Fibroblast of skin of right quadriceps (primary cell): ENCODE measurements at places on chromosomes 7 and 10.

DNA sequence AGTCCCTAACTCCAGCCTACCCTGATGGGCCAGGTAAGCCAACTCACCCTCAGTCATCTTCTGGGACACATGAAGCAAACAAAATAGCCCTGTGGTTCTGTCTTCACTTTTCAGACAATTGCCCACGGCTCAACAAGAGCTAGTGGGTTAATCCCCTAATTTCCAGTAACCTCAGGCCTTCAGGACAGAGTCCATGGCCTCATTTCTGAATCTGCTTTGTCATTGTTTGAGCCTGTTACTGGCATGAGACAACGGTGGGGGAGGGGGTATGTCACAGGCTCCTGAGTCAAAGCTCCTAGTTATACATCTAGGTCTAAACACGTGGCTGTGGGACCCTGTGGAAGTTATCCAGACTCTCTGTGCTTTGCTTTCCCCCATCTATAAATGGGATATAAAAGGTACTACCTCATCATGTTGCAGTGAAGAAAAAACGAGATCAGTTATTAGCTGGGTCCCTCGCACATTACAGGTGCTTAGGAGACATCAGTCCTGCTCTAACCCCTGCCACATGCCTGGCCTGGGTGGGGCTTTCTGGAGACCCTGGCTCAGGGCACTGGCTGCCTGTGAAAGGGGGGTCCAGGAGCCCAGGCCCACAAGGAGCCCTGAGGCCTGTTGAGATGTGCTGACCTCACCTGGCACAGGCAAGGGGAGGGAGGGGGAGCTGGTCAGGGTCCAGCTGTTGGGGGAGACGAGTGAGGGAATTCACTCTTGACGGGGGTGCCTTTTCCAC is 16.5 kb downstream of the MAT1A start:
- DNase-seq, result no peak

DNA sequence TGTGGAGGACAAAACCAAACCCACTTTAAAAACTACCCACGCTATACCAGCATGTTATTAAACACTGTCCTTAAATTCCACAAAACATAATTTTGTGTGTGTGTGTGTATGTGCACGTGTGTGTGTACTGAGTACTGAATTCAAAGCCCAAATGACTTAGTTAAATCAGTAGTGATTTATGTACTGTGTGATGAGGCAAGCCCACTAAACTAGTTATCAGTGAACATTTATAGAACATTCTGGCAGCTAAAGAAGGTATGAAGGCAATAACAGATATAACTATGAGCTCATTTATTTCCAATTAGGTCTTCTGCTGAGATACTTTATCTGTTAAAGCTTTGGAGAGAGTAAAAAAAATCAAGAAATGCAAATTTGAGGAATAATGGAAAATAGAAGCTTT is 115.1 kb downstream of the CPED1 start:
- DNase-seq, result no peak

DNA sequence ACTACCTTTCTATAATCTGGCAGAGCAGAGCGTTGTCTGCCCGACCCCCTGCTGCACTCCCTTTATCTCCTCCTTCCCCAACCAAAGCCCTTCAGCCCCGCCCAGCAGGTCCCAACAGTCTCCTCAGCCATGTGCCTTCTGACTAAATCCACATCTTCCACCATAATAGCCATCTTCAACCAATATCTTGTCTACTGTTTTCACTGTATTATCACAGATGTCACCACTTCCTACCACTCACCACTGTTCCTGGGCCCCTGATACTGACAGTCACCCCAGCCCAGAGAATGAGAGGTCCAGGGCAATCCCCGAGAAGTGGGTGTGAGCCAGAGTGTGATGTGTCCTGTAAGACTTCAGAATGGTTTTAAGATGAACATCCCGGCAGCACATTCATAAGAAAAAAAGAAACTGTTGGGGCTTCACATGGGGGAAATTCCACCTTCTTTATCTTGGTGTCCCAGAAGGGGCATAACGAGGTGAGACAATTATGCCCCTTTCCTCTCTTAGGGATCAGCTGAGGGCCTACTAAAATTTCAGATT is 25.3 kb downstream of the CCDC6 start:
- no peak for DNase-seq

- DNase-seq, result no peak
These were observed 391.1 kb downstream of the RPS24 start for GRCh38 chr10:78424723-78425122.

GRCh38 chr7:35256256-35257175 is 2.6 kb upstream of the TBX20 start:
- no peak for DNase-seq

DNA sequence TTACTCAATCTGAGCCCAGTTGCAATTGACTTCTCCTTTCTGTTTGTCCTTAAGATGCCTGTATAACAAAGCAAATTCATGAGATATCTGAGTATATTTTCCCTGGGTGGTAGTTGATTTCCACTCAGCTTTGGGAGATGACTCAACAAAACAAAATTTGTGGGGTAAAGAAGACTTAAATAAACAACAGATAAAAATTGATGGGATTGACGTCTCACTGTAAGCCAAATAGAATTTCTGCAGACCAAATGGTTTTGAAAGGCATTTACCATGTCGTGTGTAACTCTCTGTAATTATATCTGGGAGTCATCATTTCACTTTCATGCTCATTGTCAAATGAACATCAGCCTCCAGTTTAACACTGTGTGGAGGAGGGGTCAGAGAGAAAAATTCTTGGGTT is 255.4 kb upstream of the MYO3A start:
- DNase-seq, result no peak

DNA sequence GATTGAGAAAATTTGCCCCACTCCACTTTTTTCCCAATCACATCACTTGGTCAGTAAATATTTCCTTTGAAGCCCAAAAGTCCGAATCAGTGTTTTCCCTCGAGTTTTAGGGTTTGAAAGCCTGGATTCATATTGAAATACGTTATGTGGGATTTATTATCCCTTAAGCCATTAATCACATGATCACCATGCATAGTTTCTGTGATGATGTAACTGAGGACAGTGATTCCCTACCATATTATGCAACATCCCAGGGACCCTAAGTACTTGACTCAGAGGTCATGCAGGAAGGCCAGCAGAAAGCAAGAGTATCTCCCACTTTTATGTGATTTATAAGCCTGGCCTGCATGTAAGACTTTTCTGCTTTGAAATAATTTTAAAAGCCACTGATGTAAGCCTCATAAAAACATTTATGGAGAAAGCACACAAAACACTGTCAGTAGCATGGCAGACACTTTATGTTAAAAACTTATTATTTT is 630.6 kb upstream of the ZWINT start:
- DNase-seq, result no peak
